HAP-1 (cell line): ENCODE measurements at places on chromosomes 12 and 14.

- no peak for DNase-seq
These were observed 63.1 kb upstream of the TRHDE start for GRCh38 chr12:72209086-72209485.

DNA sequence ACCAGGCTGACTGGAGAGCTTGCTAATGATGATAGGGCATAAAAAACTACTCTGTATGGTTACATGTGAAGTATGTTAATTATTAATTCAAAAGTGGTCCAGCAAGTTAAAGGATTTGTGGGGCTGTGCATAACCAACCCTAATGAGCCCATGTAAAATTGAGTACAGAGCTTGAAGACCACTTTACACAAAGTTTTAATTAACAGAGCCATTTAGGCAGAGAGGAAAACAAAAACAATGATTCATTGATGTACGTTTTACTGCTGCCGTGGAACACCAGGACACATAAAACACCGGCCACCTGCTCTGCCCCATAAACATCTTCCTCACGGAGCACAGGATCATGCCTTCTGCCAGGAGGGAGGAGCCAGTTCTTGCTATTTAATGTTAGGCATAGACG is 83.5 kb downstream of the RIMBP2 start:
- no peak for DNase-seq

DNA sequence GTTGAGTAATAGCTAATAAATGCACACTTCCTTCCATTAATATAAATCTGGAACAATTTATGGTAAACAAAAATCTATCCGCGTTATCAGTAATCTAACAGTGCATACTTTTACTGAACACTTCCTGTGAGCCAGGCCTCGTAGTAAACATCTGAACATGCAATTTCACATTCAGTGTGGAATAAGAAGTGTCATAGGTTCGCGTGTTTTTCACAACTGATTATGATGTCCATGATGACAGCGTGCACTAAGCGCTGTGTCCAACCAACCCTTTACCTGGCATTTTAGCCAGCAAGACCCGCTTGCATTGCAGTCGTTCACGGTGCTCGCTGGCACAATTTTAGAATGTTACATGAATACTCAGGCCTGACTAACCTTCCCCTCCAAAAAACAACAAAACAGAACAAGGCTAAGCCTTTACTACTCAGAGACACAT is 2.1 kb downstream of the PNMA1 start:
- DNase-seq = no peak

DNA sequence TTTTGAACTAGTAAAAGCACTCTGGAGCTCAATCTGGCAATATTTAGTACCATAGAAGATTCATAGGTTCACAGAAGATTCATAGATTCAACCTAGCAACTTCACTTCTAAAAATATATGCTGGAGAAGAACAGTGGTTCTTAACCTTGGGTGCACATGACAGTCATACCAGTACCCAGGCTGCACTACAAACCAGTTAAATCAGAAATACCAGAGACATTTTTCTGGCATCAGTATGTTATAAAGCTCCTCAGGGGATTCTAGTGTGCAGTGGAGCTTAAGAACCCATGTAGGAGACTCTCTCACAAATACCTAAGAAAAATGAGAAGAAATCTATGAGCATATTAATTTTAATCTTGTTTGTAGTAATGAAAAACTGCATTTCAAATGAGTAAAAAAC is 46.6 kb downstream of the CNTN1 start:
- no peak for DNase-seq

DNA sequence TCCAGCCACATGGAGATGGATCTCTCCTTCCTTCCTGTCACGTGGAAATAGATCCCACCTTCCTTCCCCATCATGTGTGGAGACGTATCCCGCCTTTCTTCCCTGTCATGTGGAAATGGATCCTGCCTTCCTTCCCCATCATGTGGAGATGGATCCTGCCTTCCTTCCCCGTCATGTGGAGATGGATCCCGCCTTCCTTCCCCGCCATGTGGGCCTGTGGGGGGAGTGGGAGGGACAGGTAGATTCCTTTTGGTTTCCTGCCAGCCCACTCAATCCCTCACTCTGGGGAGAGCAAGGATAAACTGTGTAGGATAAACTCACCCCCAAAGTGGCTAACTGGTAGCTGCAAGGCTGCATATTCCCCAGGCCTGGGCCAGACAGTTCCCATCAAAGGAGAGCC is 31.7 kb upstream of the TDRD9 start:
- DNase-seq = no peak

DNA sequence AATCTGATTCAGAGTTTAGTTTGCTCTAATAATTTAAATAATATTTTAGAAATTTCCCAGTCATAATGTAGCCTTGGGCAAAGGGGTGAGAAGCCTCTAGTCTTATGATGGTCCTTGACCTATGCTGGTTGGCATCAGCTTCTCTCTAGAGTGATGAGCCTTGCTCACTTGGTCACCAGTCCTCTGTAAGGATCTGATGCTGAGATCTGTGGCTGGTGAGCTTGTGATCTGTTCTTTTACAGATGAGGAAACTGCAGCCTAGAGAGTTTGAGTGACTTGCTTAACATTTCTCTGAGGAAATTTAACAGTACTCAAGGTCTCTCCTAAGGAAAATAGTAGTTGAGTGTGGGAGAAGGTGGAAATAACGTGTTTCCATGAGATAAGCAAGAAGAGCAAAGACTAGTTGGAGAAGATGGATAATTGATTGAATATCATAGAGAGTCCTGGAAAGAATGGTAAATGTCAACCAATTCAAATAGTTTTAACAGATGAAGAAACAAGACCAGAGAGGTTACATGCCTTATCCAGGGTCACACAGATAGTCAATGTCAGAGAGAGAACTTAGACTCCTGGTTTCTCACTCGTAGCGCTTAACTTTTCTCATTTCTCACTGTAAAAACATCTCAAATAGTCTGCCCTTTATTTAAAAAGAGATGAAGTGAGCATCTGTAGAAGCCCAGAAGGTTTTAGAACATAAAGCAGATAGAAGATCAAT is 89.7 kb upstream of the ETV6 start:
- DNase-seq = no peak

- no peak for DNase-seq
These were observed 10.1 kb downstream of the LTB4R start for GRCh38 chr14:24321212-24321975.

- no peak for DNase-seq
These were observed 31.7 kb upstream of the ARL1 start for GRCh38 chr12:101439236-101439635.

- peak; percentile 91 for DNase-seq
These were observed at the start of gene SVOP for GRCh38 chr12:109020796-109021380. Gene SVOP (minus strand): TSS chr12:109021068. CDS start chr12:109020868, 200 bp downstream.

DNA sequence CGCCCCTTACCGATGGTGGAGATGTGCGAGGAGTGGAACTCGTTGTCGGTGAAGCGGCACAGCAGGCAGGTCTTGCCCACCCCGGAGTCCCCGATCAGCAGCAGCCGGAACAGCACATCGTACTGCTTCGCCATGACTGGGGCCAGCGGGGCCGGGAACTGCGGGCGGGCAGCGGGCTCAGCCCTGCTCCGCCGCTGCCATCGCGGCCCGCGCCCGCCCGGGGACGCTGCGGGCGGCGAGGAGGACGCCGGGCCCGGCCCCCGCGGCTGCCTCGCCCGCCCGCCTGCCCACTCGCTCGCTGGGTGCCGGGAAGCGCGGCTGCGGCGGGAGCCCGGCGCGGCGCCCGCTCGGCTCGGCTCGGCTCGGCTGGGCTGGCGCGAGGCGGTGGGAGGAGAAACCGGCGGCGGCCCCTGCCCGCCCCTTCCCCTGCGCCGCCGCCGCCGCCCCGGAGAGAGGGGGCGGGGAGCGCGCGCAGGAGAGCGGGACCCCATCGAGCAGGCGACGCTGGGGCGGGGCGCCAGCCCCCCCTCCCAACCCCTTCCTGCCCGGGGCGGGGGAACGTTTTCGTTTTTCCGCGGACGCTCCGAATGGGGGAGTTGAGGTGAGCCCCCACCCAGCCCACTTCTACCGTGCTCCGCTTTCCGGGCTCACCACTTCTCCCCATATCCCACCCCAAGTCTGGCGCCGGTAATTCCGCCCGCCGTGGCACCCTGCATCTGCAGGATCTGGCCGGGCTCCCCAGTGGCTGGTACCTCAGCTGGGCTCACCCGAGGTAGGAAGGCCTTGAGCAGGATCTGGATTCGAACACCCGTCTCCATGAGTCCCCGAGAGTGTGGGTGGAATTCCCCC is at the start of gene RAB15:
TSS of gene RAB15 (minus strand) at position 394 of the 849 bp plus-strand sequence. CDS start at position 134, 260 bp downstream.
- DNase-seq = peak; percentile 61

GRCh38 chr14:29587761-29588470 is 339.7 kb downstream of the PRKD1 start:
- DNase-seq = no peak
